ENCODE measurements at places on chromosomes 11 and 22.

- DNase-seq, result no peak
These were observed 83.1 kb upstream of the USP47 start for GRCh38 chr11:11758603-11759196.

DNA sequence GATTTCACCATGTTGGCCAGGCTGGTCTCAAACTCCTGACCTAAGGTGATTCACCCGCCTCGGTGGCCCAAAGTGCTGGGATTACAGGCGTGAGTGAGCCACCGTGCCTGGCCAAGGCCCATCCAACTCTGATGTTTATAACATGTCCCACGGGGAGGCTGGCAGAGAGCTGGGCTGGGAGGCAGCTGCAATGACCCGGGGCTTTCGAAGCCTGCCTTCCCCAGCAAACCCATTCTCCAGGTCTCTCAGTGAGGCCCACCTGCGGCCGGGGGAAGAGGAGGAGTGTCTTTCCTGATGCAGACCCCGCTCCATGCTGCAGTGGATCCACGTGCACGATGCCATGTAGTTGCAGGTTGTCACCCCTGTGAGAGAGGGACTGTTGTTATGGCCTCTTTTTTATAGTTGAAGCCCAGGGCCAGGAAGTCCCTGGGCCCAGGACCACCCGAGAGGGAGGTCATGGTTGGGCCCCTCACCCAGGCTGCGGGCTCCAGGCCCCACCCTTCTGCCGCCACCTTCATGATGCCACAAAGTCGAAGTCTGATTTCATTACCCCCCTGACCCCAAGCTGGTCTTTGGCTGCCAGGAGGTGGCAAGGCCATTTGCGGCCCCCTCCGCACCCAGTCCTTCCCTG is 38.3 kb downstream of the KCNJ4 start:
- DNase-seq, result no peak

DNA sequence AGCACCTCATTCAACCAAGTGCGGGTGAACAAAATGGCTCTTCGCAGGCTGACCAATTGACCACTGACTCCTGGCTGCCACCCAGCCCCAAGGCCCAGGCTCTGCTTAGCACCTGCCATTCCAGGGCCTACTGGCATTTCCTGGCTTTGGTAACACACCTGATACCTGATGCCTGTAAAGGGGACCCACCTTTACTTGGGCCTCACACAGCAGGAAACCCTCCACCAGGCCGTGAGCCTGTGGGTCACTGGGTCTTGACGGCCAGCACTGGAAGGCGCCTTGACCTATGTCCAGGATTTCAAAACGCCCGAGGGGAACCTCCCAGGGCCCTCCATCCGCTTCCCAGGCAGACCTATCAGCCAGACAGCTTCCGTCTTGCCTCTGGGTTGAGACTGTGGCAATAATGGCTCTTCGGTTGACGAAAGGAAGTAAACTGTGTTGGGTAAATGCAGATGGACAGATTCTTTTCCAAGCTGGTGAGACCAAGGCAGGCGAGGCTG is 16.8 kb upstream of the TMEM184B start:
- no peak for DNase-seq

DNA sequence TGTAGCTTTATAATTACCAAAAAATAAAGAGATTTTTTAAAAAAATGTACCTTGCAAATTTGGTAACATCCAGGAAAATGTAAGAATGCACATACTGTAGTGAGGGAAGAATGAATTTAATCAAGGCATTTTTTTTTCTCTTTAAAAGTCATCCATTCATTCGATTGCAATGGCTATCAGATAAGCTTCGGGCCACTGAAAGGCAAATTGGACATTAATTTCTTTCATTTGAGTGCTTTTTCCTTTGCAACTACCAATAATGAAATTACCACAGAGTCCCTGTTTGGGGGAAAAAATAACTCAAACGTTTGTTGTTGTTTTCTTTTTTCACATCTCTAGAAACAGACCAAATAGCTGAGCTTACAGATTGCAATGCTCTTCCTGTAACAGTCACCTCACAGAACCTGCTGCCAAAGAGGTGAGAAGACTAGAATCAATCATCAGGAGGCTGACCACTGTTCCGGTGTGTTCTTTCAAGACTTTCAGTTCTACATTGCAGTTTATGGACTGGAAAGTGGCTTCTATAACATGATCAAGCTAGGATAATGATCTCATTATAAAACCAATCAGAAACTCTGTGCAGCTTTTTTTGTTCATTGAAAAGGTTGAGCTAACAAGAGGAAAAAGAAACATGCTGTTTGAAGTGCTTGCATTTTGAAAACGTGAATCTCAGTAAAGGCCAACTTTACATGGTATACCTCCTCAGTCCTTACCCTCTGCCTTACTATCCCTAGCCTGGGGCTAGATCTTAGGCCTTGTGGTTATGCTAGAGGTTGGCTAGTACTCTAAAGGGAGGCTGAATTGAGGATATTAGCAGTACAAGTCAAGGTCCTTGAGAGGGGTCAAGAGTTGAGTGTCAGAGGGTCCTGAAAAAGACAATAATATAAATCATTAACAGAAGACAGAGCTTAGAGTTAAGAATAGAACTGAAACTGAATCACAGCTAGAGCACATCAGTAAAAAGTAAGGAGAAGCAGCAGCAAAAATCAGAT is 1276.1 kb downstream of the LRRC4C start:
- no peak for DNase-seq

DNA sequence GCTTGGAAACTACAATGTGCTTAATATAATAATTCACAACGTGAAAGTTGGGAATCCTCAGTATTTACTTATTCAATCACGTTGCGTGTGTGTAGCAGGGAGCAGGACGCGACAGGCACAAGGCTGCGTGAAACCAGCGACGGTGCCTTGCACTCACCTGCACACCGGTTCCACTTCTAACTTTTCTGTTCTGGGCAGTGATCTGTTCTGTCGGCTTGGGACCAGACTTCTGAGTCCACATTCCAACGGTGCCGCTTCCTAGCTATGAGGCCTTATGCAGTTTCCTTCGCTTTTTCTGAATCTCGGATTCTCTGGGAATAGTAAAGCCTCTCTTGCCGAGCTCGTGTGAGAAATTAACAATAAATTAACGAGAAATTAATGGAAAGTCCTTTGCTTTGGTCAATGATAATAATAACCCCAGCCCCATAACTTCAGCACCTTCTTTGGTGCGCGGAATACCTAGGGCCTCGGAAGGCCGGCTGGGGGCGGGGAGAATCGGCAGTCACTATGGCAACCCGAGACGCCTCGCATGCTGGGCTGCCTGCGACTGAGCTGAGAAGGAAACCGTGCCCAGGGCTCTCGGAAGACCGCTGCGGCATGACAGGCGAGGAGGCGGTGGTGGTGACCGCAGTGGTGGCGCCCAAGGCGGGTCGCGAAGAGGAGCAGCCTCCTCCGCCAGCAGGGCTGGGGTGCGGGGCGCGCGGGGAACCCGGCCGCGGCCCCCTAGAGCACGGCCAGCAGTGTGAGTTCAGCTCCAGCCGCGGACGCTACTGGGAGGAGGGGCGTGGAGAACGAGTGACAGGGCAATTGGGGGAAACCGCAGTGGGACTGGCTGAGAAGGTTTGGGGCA is at the start of gene C11orf97:
Gene C11orf97 (plus strand): TSS at position 530 of the 850 bp plus-strand sequence. CDS start 68 bp downstream, at position 598.
- no peak for DNase-seq

DNA sequence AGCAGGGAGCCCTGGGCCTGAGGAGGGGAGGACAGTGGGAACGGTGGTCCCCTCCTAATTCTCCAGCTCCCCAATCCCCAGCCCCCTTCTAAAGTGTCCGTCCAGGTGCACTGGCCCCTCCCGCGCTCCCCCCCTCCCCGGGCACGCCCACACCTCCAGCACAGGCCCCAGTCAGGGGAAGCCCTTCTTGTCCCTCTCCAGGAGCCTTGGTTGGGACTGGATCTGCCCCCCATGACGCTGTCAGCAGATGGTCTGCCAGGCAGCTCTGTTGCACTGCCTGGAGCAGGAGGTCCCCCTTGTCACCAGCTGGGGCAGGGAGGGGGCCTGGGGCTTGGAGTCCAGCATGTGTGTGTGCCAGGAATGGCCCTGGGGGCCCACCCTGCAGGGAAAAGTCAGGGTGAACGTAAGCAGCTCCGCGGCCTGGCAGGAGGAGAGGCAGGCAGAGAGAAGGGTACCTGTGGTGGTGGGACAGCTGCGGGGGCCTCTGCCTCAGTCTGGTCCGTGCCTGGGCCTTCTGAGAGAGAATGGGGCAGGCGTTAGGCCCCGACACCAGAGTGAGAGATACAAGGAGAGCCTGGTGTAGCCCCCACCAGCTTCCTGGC is 1.6 kb downstream of the IRF7 start:
- no peak for DNase-seq

DNA sequence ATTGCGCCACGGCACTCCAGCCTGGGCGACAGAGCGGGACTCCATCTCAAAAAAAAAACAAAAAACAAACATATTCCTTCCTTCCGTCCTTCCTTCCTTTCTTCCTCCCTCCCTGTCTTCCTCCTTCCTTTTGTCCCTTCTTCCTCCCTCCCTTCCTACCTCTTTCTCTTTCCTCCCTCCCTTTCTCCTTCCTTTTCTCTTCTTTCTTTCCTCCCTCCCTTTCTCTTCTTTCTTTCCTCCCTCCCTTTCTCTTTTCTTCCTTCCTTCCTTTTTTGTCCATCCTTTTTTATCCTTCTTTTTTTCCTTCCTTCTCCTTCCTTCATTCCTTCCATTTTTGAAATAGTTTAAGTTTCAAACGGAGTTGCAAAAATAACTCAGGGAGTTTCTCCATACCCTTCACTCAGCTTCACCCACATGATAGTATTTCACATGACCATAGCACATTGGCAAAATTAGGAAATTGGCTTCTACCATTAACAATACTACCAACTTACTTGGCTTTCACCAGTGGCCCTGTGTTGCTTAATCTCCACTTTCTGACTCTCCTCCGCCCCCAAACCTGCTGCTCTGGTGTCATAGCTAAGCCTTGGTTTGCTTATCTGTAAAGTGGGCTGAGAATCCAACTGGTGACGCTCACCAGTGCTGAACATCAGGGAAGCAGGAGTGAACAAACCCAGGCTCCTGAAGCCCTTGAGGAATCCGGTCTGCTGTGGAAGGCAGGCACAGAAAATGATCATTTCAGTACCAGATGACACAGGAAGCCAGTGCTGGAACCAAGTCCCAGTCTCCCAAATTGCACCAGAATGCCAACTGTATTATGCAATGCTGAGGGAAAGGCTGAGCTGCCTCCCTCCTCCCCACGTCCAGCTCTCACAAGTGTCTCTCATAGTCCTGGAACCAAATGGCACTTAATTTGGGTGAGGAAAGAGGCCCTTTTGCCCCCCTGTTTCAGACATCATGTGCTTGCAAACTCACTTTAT is 17.2 kb upstream of the CRYBB3 start:
- no peak for DNase-seq

DNA sequence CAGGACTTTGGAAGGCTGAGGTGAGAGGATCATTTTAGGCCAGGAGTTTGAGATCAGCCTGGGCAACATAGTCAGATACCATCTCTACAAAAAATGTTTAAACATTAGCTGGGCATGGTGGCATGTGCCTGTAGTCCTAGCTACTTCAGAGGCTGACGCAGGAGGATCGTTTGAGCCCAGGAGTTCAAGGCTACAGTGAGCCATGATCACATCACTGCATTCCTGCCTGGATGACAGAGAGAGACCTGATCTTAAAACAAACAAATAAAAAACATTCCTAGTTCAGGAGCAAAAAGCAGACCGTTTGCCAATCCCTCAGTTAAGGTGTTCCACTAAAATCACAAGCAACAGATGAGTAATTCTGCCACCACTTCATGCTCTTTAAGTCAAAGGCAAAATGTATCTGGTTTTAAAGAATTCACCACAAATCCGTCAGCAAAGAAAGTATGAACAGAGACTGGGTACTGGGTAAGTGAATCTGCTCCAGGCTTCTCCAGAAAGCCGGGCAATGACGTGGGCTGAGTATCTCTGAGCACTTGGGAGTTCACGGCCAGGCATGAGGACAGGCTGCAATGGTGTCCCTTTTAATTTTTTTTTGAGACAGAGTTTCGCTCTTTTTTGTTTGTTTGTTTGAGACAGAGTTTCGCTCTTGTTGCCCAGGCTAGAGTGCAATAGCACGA is 19.5 kb downstream of the CLTCL1 start:
- DNase-seq, result no peak

DNA sequence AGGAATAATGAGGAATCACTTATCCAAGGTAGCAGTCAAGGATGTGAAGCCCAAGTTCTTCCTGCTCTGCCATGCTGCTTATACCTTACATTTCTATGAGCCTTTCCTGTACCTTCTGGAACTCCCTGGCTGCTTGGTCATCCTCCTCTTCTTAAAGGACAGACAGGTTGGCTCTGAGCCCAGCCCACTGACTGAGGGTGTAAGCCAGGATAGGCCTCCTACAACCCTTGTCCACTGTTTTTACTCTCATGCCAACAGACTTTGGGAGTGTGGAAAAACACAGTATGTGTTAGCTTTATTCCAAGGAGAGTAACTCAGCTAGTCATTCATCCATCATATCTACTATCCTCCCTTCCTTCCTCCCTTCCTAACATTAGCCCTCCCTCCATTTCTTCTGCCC is 47.5 kb downstream of the IRAG1 start:
- DNase-seq, result no peak

DNA sequence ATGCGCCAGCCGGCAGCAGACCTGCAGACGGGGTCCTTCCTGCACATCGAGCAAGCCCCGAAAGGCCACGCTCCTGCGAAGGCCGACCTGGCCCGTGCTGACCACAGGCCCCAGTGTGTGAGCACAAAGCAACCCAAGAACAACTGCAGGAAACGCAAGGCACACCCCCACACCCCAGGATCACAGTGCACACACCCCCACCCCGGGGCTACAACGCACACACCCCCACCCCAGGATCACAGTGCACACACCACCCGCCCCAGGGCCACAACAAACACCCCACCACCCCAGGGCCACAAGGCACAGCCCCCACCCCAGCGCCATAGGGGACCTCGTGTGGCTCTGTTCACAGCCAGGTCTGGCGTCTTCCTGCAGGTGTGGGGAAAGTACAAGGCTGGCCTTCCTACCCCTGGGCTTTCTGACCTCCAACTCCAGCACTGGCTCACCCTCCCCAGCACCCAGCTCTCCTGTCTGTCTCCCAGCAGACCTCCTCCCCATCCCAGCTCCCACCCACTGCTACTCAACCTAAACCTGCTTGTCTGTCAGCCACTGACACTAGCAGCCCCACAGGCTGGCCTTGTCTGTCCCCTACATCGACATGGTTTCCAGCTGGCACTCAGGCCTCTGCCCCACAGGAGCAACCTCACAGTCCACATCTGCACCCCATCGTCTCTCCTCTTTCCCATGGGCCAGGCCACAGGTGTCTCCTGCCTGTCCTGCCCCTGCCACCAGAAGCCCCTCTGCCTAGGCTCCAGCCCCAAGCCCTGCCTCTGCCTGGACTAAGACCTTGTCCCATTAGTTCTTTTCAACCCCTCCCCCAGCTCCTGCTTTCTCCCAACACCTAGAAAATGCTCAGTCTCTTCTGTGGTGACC is 20.5 kb upstream of the EFCAB6 start:
- DNase-seq, result no peak

GRCh38 chr22:48713272-48714205 is 1114.1 kb downstream of the BRD1 start:
- DNase-seq, result no peak

- no peak for DNase-seq
These were observed 9.6 kb upstream of the WNT11 start for GRCh38 chr11:76215941-76216340.

All from HCT116 (cell line).